Kidney (tissue), 22 donors: ENCODE measurements at places on chromosomes 11 and 22. TPM values are rescaled to one million over a fixed set of nuclear protein-coding genes. Genes with fewer than 3 reads are reported as not detected.

DNA sequence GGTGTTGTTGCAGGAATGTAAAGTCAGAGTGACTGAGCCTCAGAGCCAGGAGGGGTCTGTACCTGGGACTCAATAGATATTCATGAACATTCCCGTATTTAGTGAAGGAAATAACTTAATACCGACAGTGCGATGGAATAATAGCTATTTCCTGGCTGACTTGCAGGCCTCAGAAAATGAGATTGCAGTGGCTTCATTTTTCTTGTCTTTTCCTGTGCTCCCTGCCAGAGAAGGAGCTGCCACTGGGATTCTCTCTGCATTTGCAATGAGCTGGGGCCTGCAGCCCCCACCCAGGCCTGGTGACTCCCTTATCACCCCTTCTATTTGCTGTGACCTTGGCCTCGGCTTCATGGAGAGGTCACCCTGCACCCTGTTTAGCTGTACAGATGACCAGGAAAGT, 173.4 kb downstream of the MIAT start:
- no peaks in the 10 kb centered on the region for H3K36me3 ChIP-seq
- no peak overlapping the region for H3K27ac ChIP-seq
- DNase-seq: no peak
- no peaks in the 10 kb centered on the region for H3K4me1 ChIP-seq
- H3K4me3 ChIP-seq: no peak overlapping the region

The BIRC3 gene
- total RNA-seq: 110 TPM

The FIBP gene
- 58.0 TPM for total RNA-seq

DNA sequence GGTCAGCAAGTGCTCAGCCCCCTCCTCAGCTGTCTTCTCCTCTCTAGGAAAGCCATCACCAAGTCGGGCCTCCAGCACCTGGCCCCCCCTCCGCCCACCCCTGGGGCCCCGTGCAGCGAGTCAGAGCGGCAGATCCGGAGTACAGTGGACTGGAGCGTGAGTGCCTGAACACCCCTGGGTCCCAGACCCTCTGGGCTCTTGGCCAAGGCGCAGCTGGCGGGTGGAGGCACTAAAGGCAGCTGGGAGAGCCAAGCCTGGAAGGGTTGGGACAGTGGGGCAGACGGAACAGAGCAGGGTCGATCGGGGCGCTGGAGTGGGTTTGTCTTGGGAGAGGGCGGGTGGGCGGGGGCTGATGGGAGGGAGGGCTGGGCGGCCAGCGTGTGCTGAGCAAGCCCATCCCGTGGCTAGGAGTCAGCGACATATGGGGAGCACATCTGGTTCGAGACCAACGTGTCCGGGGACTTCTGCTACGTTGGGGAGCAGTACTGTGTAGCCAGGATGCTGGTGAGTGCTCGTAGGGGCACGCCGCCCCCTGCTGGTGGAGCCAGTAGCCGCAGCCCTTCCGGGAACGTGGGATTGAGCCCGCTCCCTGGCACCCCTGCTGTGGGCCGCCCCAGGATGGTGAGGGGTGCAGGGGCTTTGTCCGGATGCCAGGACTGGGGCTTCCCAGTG, 14.1 kb upstream of the MDK start:
- no peaks in the 10 kb centered on the region for H3K27me3 ChIP-seq
- no peak for DNase-seq
- H3K27ac ChIP-seq: no peak overlapping the region
- no peak overlapping the region for H3K4me3 ChIP-seq
- H3K36me3 ChIP-seq: no peaks in the 10 kb centered on the region

DNA sequence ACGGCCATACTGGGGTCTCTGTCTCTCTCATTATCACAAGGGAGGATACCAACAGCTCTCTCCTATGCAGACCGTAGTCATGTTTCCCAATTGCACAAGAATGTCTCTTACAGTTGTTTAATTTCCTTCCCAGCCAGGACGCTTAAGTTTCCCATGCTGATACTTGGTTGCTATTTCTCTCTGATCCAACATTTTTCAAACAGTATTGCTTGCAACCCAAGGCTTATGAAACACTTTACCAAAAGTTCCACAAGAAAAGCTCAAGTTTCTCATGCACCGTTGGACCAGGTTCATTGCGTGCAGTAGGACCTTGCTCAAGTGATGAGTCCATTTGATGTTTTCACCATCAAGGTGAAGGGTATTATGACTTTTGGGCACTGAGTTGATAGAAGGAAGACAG, 46.6 kb downstream of the GGTLC2 start:
- H3K4me1 ChIP-seq: peaks cover 16% of the 10 kb centered on the region
- no peaks in the 10 kb centered on the region for H3K27me3 ChIP-seq
- H3K4me3 ChIP-seq: no peak overlapping the region
- H3K36me3 ChIP-seq: no peaks in the 10 kb centered on the region
- no peak for DNase-seq
- H3K27ac ChIP-seq: no peak overlapping the region

DNA sequence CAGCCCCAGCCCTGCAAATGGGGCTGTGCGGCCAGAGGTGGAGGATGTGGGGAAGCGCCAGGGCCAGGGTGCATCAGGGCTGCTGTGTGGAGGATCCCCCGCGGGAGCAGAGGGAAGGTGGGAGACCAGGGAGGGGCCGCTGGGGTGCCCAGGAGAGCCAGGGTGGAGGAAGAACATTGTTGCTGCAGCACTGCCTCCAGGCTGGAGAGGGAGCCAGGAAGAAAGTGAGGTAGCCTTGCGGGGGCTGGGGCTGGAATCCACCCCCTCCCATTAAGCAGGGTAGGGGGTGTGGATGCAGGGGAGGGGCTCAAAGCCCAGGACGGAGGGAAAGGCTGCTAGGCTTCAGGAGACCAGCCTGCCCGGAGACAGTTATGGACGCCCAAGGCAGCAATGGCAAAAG, 15.0 kb downstream of the CABP7 start:
- no peak overlapping the region for H3K27ac ChIP-seq
- H3K4me3 ChIP-seq: no peak overlapping the region
- no peaks in the 10 kb centered on the region for H3K27me3 ChIP-seq
- no peak for DNase-seq
- no peaks in the 10 kb centered on the region for H3K4me1 ChIP-seq
- no peaks in the 10 kb centered on the region for H3K36me3 ChIP-seq

GRCh38 chr11:131253656-131254151, 116.7 kb upstream of the NTM start:
- H3K27ac ChIP-seq: no peak overlapping the region
- no peaks in the 10 kb centered on the region for H3K4me1 ChIP-seq
- no peaks in the 10 kb centered on the region for H3K36me3 ChIP-seq
- no peak for DNase-seq
- H3K27me3 ChIP-seq: no peaks in the 10 kb centered on the region

The LSP1 gene
- total RNA-seq: 26.1 TPM

DNA sequence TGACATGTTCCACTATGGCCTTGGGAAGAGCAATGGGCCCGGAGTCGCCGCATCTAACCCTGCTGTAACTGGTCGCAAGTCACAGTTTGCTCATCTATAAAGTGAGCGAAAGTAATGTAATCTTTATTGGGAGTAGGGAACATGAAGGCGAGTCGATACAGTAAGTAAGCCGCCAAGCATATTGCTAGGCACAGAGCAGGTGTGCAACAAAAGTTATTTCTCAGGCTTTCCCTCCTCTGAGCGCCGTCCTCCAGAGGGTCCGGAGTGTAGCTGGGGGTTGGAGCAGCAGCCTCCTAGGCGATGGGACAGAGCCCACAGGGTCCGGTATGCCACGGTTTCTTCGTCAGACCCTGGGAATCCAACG, 343 bp upstream of the SPON1 start:
- no peak overlapping the region for H3K4me3 ChIP-seq
- DNase-seq: no peak
- no peak overlapping the region for H3K27ac ChIP-seq
- peaks cover 6% of the 10 kb centered on the region for H3K4me1 ChIP-seq

- no peaks in the 10 kb centered on the region for H3K36me3 ChIP-seq
- no peak for DNase-seq
- H3K4me1 ChIP-seq: no peaks in the 10 kb centered on the region
- no peak overlapping the region for H3K27ac ChIP-seq
These were observed 88.9 kb downstream of the ELP4 start for GRCh38 chr11:31598454-31598853.

The SLC25A22 gene
- total RNA-seq: 17.8 TPM

The ZNF280B gene
- total RNA-seq: 1.0 TPM

DNA sequence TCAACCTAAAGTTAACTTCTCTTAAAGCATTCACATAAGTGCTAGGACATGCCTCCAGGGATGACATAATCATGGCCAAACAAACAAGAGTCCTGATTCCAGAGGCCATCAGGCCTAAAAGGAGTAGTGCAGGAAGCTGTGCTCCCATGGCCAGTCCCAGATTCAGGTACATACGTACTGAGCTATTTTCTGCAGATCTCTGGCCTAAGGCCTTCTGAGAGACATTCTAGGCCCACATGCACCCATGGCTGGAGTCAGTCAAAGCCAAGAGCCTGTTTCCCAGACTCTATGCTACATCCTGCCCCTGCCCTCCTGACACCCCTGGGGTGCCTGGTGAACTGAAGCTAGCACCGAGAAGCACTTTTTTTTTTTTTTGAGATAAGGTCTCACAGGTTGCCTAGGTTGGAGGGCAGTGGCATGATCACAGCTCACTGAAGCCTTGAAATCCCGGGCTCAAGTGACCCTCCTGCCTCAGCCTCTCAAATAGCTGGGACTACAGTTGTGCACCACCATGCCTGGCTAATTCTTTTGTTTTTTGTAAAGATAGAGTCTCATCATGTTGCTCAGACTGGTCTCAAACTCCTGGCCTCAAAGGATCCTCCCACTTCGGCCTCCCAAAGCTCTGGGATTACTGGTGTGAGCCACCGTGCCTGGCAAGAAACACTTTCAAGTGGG, 553 bp downstream of the CD3D start:
- no peak for DNase-seq
- no peaks in the 10 kb centered on the region for H3K36me3 ChIP-seq
- no peaks in the 10 kb centered on the region for H3K4me1 ChIP-seq
- no peak overlapping the region for H3K4me3 ChIP-seq

The FADS2 gene
- 49.2 TPM for total RNA-seq

- no peaks in the 10 kb centered on the region for H3K36me3 ChIP-seq
- H3K27ac ChIP-seq: no peak overlapping the region
- H3K4me1 ChIP-seq: no peaks in the 10 kb centered on the region
- no peak overlapping the region for H3K4me3 ChIP-seq
- DNase-seq: no peak
- H3K27me3 ChIP-seq: no peaks in the 10 kb centered on the region
These were observed 22.0 kb upstream of the CTSC start for GRCh38 chr11:88359541-88359940.

The TRPM5 gene
- total RNA-seq: 0.25 TPM

The APOL3 gene
- 43.7 TPM for total RNA-seq

The FGF19 gene
- not detected for total RNA-seq

DNA sequence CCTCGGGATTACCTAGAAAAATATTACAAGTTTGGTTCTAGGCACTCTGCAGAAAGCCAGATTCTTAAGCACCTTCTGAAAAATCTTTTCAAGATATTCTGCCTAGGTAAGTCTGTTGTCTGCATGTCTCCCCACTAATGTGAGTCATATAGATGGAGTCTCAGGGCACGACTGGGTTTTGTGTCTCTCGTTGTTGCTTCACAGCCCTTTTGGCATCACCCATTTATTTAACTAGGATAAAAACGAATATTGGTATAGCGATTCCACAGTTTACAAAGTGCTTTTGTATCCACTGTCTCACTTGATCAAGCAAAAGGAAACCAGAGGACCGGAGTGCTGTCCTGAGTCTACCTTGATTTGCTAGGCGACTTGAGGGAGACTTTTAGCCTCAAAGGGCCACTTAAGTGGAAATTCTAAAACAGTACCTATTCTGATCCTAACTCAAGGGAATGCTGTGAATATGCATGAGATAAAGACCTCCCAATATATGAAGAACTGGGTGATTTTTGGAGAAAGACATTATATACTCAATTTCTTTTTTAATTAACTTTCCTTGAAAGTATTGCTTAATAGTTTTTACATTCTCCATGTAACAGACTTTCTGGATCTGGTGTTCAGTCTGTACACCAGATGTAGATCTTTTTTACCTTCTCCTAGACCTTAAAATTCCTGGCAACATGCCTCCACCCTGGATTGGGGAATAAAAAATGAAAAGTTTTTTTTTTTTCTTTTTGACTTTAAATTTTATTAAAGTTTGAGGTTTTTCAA, 590 bp downstream of the NNMT start:
- peak overlapping the region; percentile 72 for H3K27ac ChIP-seq
- H3K27me3 ChIP-seq: no peaks in the 10 kb centered on the region
- no peaks in the 10 kb centered on the region for H3K4me1 ChIP-seq
- peak overlapping the region; percentile 43 for H3K4me3 ChIP-seq

GRCh38 chr11:131875611-131876010, 505.2 kb downstream of the NTM start:
- H3K4me3 ChIP-seq: no peak overlapping the region
- no peaks in the 10 kb centered on the region for H3K36me3 ChIP-seq
- no peaks in the 10 kb centered on the region for H3K4me1 ChIP-seq
- no peaks in the 10 kb centered on the region for H3K27me3 ChIP-seq
- no peak overlapping the region for H3K27ac ChIP-seq
- no peak for DNase-seq

DNA sequence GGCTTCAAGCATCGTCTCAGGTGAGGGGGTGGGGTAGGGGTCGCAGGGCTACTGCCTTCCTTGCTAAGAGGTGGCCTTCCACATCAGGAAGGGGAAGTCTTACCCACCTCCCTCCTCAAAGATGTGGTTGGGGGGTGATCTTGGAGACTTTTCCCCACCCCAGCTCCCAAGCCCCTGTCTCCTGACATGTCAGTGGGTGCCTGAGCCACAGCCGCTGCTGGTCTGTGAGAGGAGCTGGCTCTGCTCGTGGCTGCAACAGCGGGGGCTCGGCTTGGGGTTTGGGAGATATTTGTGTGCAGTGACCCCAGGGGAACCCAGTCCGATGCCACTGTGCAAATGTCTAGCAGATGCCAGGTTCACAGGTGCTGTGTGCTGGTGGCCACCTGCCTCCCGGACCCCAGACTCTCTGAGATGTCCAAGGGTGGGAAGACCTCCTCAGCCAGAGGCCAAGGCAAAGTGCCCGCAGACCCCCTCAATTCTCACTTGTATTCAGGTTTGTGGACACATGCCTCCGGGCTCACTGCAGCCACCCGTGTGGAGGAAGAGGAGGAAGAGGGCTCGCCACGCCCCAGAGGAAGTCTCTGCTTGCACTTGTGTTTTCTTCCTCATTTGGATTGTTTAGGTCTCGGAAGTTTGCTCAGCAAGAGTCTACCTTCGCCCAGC, 1.9 kb downstream of the KCNQ1 start:
- no peaks in the 10 kb centered on the region for H3K36me3 ChIP-seq
- no peak for DNase-seq
- H3K4me1 ChIP-seq: peaks cover 27% of the 10 kb centered on the region
- H3K27me3 ChIP-seq: peaks cover 3% of the 10 kb centered on the region
- H3K4me3 ChIP-seq: no peak overlapping the region
- H3K27ac ChIP-seq: no peak overlapping the region

GRCh38 chr11:100929377-100929776, 200.2 kb downstream of the PGR start:
- no peak overlapping the region for H3K27ac ChIP-seq
- H3K27me3 ChIP-seq: no peaks in the 10 kb centered on the region
- no peaks in the 10 kb centered on the region for H3K4me1 ChIP-seq
- DNase-seq: no peak
